Endothelial cell of umbilical vein (primary cell): ENCODE measurements at places on chromosomes 1 and 21.
A peak's percentile ranks its signal among the peaks of the same experiment; 100 is the strongest.

- no peak overlapping the region for H3K4me3 ChIP-seq
- no peaks in the 10 kb centered on the region for H3K27me3 ChIP-seq
- no peak for DNase-seq
- H3K36me3 ChIP-seq: no peaks in the 10 kb centered on the region
Observed at GRCh38 chr1:185397183-185397582, 80.1 kb upstream of the IVNS1ABP start.

- no peaks in the 10 kb centered on the region for H3K4me1 ChIP-seq
- DNase-seq: no peak
- H3K27ac ChIP-seq: no peak overlapping the region
Observed at GRCh38 chr1:231594123-231594522, 32.5 kb upstream of the DISC1 start.

DNA sequence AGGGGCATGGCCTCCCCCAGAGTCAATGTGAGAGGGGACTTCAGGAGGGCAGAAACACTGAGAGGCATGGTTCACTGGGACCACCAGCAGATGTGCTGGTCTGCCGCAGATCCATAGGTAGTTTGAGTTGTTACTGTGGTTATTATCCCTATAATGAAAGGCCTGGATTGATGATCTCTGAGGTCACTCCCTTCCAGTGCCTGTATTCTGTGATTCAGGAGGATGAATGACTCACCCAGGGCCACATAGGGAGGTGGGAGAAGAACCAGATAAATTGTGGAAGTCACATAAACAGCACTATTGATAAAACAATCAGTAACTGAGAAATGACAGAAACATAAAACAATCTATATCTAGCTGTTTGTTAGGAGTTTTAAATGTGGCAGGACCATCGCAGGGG is 22.7 kb upstream of the ACTL8 start:
- no peaks in the 10 kb centered on the region for H3K4me1 ChIP-seq
- DNase-seq: no peak
- no peaks in the 10 kb centered on the region for H3K27me3 ChIP-seq
- no peaks in the 10 kb centered on the region for H3K36me3 ChIP-seq

- H3K4me1 ChIP-seq: peaks cover 15% of the 10 kb centered on the region
- H3K27ac ChIP-seq: peak overlapping the region; percentile 80
- H3K36me3 ChIP-seq: no peaks in the 10 kb centered on the region
- peak overlapping the region; percentile 90 for H3K4me3 ChIP-seq
Observed at GRCh38 chr1:219174460-219175211, 958 bp downstream of the LYPLAL1 start.

DNA sequence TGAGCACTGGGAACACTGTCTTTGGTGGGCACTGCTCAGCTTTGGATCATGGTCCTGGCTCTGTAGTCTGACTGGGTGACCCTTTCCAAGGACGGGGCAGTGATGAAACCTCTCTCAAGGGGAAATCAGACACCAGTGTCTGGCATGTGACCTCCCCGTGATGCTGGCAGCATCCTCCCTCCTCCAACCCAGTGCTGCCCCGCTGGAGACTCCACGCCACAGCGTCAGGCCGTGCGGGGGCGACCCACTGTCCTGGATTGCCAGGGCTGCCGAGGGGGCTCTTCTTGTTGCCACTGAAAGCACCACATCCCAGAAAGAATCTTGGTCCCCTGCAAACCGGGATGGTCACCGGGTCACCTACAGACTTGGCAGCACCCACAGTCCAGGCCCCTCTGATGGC is 146.4 kb upstream of the ARHGEF16 start:
- DNase-seq: no peak
- H3K4me1 ChIP-seq: no peaks in the 10 kb centered on the region
